ENCODE measurements at places on chromosomes 1 and 21.

DNA sequence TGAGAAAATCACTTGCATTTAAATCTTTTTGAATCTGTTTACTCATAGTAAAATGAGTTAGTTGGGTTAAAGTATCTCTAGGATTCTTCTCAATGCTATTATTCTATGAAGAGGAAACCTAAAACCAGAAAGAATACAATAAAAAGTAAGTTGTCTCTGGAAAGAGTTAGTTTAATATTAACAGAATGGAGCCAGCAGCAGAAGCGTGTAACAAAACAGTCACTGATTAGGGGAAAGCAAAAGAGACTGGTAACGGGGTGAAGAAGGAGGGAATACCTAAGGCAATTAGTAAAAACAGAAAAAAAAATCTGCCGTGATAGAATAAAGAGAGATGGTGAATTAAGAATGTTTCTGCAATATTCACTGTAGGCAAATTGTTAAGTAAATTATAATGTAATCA lies 60.0 kb downstream of the NRDC start:
- no peak for DNase-seq

DNA sequence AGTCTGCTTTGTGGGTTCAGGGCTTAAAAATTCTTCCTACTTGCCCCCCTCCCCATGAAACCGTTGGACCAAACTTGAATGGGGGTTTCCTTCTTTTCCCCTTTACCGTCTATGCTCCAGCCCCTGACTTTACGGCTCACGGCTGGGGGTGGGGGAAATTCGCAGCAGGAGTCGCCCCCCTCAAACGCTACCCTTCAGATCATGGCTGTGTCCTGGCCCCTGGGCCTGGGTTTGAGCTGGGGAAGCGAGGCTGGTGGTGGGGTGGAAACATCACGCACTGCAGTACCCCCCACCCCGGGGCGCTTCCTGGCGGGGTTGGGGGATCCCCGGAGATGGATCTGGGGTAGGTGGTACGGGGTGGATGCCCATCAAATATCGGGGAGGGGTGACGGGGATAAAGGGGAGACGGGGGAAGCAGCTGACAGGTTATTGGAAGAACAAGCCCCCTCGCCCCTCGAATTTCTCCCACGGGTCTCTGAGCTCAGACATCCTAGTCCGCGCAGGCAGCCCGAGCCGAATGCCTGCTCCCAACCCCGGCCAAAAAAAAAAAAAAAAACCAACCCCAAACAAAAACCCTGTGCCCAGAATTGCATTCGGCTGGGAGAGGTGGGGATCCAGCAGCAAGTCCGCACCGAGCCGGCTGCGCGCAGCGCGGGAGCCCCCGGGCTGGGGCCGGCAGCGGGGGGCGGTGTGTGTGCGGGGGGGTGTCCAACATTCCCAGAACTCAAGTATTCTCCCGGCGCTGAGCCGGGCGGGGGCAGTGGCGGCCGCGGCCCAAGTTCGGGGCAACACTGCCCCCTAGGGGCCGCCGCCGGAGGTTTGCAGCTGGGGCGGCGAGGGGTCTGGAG lies 59.0 kb upstream of the ACOT11 start:
- peak; percentile 91 for DNase-seq

- no peak for DNase-seq
These were observed 19.8 kb upstream of the FAM110D start for GRCh38 chr1:26138974-26139558.

GRCh38 chr1:91744953-91745639 lies 140.9 kb downstream of the TGFBR3 start:
- DNase-seq = no peak

GRCh38 chr1:221283532-221283931 lies 404.3 kb downstream of the HLX start:
- DNase-seq = no peak

- DNase-seq = no peak
These were observed 270.3 kb downstream of the COL11A1 start for GRCh38 chr1:102838016-102838415.

DNA sequence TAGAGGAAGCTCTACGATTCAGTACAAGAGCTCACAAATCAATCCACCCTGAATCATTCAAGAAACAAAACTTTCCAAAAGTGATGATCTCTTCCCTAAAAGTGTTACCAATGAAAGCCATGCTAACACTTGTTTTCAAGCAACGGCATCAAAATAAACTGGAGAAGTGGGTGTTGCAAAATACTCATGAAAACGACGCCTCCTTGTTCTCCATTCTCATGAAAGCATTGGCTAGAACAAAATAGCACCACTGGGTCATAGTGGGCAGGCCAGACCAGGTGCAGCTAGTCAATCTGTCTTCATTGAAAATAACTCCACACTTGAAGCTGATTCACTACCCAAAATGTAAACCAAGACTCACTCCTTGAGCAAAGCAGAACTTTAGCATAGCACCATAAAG lies 4.3 kb downstream of the TIAM1 start:
- no peak for DNase-seq

DNA sequence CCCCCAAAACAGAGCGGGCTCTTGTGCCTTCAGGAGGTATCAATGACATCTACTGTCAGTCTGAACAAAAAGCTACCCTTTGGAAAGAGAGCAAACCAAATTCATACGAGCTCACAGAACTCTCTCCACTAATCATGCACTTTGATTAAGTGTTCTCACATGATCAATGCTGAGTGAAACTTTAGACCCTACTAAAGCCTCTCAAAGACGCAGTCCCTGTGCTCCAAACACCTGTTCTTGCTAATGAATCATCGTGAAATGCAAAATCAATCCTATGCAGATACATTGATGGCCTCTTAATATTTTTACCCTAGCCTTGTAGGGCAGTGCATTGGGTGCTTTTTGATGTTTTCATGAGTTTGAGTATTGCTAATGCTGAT lies 113.4 kb downstream of the ZBTB18 start:
- no peak for DNase-seq

Data from AG08395 (cell line).